ENCODE measurements at places on chromosomes 2 and 18.

DNA sequence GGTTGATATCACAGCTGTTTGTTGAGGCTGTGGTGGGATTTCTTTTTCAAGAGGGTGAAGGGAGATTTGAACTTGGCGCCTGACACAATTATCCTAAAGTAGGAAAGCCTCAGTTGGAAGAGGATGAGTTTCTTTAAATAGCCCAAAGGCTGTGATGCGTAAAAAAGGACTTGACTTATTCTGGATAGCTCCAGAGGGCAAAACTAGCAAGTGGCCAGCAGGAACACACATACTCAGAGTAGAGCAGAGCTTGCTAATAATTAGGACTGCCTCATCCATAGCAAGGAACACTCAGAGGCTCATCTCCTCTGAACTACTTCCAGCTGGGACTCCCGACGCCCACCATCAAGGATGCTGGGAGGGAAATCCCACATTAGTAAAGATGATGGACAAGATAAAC is 74.0 kb downstream of the AFF3 start:
- no peak for DNase-seq

DNA sequence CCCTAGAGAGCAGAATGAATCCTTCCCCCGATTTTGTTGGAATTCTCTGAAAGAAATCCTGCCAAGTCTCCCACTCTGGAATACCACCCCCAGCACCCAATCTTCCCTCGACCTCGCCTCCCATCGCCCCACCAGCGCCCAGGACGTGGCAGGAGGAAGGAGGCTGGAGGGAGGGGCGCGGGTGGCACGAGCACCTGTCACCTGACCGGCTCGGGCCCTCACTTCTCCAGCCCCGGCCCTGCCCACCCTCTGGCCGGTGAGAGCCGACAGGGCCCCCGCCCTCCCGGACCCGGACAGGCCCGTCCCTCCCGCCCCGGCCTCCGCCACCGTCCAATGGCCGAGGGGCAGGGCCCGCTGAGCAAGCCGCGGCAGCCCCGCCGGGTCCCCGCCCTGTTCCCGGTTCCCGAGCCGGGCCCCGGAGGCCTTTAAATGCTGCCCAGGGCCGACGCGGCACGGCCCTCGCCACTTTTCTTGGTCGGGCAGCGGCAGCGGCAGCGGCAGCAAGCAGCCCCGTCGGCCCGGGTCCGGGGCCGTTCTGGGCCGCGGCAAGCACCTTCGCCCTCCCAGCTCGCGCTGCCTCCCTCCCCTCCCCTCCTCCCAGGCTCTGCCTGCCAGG is at the start of gene LGALSL:
TSS of gene LGALSL (plus strand) at position 393 of the 616 bp plus-strand sequence. CDS start 384 bp downstream, outside the sequence.
- DNase-seq, result no peak

DNA sequence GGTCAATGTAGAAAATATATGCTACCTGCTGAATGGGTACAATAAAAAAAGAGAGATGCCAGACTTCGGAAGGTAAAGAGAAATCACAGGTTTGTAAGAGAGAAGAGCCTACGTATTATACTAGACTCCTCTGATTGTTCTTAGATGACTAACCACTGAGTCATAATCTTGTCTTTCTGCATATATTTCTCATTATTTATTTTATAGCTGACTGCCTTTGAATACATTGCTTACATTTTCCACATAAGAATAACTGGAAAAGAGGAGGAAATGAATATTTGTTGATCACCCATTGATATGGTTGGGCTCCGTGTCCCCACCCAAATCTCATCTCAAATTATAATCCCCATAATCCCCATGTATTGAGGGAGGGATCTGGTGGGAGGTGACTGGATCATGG is 90.3 kb upstream of the RAB27B start:
- DNase-seq, result no peak

DNA sequence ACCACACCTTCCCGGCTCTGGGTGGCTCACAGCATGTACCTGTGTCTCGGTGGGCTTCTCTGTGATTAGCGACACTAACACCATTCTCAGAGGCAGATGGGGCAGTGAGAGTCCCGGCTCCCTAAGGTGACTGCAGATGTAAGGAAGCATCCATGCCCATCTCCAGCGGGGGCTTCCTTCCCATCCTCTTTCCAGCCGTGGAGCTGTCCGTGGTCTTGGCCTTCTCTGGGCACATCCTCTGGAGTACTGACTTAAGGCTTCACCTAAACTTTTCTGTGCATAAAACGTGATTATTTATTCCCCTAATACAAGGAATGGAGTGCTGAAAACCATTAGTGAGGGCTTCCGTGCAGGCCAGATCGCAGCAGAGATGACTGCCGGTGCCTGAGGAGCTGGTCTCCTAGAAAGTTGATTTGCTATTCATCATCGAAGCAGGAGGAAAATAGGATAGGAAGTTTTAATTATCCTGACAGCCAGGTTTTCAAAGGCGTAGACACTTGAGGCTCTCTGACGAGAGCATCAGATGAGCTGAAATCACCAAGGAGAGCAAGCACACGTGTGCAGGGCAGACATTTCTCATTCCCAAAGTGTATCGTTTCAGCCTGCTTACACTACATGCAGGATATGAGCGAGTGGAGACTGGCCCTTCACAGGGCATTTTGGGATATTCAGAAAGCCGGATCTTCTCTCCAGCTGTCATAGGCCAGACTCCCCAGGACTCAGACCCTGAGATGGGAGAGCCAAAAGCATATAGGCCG is 186.1 kb upstream of the SALL3 start:
- no peak for DNase-seq

GRCh38 chr2:29114586-29114945 is 649 bp upstream of the CLIP4 start:
- DNase-seq, result no peak
